ENCODE measurements at places on chromosomes 11 and 22.

DNA sequence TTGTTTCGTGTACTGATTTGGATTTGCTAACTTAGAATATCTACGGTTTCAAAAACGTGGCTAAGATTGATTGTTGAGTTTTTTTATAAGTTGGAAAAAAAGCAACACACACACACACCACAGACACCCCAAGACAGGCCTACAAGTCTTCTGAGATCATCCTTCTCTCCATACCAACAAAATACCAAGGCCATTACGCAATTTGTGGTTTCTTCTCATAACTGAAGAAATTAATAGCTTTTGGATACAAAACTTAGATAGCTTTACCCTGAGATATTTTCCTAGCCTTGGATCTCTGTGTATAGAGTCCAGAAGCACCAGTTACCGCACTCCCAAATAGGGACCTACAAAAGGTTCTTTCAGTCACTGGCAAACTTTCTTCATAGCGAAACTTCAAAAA, 113.6 kb downstream of the SIK3 start:
- no peak for DNase-seq

DNA sequence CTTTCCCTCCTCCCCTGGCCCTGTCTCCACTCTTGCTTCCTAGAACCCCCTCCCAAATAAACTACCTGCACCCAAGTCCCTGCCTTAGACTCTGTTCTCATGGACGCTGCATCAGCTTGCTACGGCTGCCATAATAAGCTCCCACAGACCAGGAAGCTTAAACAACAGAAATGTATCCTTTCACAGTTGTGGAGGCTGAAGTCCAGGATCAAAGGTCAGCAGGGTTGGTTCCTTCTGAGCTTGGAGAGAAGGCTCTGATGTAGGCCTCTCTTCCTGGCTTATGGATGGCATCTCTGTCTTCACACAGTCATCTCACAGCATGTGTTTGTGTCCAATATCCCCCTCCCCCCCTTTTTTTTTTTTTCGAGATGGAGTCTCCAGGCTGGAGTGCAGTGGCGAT, 23.4 kb downstream of the CBX7 start:
- no peak for DNase-seq

DNA sequence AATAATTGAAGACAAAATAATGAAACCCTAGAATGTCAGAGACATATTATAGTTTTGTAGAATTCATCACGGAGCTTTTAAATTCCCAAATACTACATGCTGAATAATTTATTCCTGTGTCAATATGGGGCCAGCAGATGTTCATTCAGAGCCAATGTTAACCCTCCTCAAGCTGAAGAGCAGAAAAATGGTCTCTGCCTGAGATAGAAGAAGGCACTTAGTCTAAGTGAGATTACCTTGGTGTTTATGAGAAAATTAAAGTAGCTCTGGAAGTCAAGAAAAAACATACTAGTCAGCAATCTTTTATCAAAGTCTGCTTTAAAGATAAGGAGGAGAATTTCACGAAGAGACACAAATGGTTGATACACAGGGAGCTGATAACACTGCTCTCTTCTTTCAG, 328.2 kb downstream of the TTC28 start:
- no peak for DNase-seq

DNA sequence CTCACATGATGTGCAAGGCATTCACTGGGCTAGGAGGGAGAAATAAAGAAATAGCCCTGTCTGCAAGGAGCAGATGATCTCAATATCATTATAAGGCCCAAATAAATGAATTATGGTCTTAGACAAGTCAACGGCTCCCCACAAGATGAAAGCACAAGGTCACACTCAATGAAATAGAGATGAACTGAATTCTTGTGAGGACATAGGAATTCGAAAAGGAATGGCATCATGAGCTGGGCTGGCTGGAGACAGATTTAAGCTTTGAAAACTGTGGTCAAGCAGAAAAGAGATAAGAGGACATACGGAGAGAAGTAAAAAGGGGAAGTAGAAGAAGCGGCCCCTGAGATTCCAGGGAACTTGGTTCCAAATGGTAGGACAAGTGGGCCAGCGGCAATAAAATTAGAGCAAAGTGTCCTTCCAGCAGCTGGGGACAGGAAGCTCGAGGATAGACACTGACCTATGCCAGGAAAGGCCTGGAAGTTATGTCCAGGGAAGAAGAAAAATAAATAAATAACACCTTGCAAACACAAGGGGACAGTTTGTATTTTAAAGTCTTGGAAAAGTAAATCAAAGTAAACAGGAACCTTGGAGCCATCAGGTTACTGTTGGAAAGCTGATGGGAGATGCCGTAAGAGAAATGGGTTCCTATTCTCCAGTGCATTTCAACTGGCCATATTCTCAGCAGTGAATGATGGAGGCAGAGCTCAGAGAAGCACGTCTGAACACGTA, 37.8 kb downstream of the GALNT18 start:
- DNase-seq = no peak

DNA sequence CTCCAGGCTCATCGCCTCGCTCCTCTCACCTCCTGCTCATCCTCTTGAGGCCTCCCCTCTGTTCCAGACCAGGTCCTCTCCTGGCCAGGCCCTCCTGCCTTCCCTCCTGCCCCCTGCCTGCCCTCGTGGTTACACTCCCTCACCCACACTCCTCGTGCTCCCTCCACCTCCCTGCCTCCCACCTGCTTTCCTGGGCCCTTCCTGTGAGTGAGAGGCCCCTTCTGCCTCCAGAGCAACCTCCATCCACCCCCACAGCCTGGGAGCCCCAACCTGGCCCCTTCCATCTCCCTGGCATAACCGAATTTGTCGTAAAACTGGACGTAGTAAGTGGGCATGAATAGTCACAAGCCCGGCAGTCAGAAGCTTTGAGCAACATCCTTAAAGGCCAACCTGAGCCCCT, 4.5 kb downstream of the APOBEC3G start:
- no peak for DNase-seq

GRCh38 chr22:19959043-19959586, 17.5 kb upstream of the TXNRD2 start:
- peak; percentile 83 for DNase-seq

DNA sequence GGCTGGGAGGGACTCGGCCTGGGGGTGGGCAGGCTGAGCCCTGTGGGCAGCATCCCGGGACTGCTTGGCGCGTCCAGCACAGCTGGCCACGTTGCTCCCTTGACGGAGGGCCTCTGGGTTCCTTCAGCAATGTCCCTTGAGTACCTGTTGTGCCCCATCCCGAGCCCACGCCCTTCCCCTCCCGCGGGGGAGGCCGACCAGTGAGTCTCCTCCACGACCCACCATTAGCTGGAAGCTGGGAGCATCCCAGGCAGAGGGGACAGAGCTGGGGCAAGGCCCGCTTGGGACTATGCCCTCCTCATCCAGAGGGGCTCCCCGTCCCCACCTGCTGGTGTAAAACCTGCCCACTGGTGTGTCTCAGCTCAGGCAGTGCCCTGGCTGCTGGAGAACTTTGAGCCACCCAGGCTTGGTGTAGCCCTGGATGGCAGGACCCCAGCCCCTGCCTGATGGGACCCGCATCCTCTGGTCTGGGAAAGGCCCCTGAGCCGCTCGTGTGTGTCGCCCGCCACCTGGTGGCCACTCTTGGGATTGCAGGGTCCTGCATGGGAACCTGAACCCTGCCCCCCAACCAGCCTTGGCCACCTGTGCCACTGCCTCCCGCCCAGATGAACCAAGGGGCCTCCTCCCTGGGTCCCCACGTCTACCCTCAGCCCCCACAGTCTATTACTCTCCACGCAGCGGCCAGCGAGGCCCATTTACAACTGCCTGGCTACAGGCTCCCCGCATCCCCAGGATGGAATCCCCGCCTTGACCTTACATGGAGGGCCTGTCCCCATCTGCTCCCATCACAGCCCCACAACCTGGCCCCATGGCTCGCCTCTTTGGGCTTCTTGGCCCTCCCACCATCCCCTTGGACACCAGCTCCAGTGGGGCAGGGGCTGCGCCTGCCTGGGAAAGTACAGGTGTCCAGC, 16.6 kb upstream of the ARHGAP8 start:
- DNase-seq = peak; percentile 68

DNA sequence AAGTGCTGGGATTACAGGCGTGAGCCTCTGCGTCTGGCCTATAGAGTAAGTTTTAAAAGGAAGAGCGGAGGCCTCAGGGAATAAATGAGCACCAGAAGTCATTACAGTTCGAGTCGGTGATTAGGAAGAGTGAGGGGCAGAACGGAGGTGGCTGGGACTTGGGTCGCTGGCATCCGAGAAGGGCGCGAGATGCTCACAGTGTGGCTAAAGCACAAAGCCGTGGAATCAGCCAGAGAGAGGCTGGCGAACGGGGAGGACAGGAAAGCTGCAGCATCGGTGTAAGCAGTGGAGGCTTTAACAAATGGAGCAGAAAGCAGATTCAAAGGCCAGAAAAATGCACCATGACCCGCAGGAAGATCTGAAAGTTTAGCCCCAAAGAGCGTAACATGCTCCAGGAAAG, 2.7 kb upstream of the KRTAP5-4 start:
- no peak for DNase-seq

- DNase-seq = no peak
Observed at GRCh38 chr11:34641456-34641855, 20.6 kb downstream of the EHF start.

DNA sequence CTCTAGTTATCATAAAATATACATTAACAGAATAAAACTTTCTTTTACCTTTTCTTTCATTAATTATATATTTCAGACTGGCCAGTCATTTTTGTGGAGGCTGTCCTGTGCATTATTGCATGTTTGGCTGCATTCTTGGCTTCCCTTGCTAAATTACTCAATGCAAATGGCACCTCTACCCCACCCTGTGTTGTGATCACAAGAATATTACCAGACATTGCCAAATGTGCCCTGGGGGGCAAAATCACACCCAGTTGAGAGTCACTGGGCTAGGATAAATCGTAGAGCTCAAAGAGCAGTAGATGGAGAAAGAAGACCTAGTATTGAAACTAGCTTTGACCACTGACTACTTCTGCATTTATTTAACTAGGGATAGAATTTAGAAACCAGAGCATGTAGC, 1257.8 kb upstream of the TENM4 start:
- DNase-seq = no peak

DNA sequence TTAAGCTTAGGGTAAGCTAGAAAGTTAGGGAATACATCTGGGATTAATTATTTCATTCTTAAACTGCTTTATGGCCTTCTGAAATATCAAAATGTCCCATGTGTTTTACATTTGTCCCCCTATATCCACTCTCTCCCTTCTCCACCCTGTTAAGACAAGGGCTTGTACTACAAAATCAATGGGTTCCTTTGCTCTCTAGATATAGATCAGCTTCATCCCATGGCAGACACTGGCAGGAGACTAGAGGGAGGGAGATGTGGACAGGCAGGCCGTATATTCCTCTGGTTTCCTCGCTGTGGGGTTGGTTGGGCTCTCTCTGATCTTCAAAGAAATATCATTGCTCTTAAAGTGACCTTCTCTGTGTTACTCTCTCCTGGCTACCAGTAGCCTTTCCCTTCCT, 1281.0 kb downstream of the LRRC4C start:
- no peak for DNase-seq

DNA sequence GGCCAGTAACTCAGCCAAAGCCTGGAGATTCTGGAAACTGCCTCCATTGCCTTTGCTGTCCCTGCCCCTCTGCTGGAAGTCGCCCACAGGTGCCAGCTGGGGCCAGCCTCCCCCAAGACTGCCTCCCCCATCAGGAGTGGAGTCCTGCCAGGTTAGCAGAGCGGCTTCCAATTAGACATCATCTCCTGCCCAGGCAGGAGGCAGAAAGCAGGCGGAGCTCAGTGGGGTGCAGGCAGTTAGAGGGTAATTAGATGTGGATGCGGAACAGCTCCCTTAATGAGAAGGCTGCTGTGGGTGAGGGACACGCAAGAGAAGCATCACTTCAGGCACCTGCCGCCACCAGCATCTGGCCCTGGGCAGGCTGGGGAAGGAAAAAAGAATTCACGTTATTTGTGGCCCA, 90.9 kb upstream of the TP53I11 start:
- DNase-seq = no peak

DNA sequence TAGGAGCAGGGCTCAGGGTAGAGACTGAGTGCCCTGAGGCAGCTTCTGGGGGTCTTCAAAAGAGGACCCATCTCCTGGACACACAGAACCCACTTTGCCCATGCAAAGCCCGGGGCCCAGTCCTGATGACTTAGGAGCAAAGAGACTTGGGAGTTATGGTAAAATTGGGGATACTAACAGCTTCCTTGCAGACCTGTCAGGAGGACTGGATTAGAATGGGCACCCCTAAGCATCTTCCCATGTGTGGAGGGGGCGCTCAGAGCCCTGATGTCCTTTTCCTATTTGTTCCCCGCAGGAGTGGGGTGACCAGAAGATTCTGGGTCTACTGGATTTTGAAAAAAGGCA, 100.0 kb downstream of the WNT7B start:
- DNase-seq = no peak

DNA sequence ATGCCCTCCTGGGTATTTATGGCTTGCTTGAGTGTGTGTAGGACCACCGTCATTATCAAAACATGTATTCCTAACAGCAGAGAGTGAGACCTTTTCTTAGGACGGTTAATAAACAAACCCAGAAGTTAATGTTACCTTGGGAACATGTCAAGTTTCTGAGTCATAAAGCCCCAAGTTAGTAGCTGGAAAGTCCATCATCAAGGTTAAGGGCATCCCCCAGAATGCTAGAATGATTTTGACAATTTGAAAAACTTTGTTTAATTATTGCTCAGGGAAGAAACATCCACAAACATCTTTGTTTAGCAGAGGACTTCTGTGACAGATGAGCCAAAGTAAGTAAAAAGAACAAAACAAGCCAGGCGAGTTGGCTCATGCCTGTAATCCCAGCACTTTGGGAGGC, 20.0 kb downstream of the CAVIN3 start:
- DNase-seq = no peak

- DNase-seq = no peak
Observed at GRCh38 chr11:13446444-13446843, 16.6 kb downstream of the BTBD10 start.

DNA sequence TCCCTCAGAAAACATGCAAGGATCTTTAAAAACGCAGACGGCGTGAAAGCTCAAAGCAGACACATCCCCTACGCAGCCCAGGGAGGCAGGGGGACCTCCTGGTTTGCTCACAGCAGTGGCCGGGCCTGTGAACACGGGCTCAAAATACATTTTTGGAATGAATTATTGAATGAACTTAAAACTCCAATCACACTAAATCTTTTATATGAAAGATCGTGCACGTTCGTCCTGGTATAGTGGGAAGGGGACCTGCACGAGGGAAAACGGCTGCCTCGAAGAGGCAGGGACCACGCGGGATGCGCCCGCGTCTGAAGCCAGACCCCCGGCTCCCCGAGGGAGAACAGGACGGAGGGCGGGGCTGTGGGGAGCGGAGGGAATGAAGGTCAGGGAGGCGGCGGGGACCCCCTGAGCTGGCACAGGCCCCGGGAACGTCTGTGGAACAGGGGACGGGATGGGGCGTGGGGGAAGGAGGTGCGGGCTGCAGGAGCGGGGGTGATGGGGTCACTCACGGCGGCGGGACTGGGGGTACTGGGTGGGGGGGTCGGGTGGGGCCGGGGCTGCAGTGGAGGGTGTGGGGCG, 1.3 kb upstream of the PANX2 start:
- DNase-seq = no peak
